ENCODE measurements at places on chromosomes 4 and X.

- no peak for DNase-seq
Measured at GRCh38 chrX:8126092-8126491, 45.0 kb downstream of the VCX2 start.

- no peak for DNase-seq
Measured at GRCh38 chr4:1381944-1382541, 24.2 kb downstream of the NKX1-1 start.

DNA sequence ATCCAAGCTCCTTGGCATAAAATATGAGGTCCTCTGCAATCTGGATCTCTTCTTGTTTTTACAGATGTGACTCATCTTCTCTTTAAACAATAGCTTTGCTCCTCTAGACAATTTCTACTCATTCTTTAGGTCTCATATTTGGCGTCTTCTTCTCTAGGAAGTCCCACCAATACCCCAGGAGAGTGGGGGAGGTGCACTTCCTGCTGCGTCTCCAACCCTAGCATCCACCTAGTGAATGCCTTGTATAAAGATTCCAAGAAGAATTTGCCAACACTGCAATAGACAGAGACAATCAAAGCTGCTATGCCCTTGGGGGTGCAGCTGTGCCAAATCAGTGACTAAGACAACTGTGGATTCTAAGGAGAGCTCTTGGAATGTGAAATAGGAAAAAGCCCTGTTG, 45.7 kb upstream of the SLC10A7 start:
- no peak for DNase-seq

DNA sequence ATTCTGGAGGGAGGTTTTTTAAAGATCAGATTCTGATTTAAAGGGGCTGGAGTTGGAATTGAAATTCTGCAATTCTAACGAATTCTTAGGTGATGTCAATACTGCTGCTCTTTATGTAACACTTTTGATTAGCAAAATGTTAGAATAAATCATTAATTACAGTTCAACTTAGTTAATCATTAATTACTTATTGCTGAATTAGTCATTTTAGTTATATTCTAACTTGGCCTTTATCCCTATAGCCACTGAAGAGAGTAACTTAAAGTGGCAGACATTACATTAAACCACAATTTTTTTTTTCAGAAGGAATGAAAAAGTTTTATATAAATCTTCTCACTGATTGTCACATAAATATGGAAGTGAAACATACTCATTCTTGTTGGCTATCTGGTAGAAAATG, 206.6 kb upstream of the ITM2A start:
- DNase-seq, result no peak

GRCh38 chr4:123996718-123997510, 600.3 kb downstream of the SPRY1 start:
- DNase-seq, result no peak

GRCh38 chrX:122203399-122203798, 980.7 kb upstream of the GRIA3 start:
- DNase-seq, result no peak

GRCh38 chr4:4948370-4948769, 70.9 kb downstream of the CYTL1 start:
- no peak for DNase-seq

DNA sequence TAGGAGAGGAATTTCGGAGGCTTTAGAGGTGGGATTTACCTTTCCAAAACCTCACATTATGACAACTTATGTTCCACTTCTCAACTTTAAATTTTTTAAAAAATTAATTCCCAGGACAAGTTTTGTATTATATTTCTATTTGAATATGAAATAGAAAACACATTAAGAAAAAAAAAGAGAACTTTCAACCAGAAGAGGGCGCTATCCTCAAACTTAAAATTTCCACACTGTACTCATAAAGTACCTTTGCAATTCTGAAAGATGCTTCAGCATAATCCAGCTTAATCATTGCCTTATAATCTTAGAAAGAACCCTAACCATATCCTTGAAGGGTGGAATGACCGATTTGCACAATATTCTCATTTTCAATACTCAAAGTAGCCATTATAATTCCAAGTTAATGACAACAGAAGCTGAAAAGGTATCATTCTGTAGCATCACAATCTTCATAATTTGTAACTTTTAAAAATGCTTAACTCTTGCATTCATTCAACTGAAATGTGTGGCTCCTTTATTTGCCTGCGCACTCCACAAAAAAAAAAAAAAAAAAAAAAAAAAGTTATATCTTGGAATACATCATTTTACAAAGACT, 158.0 kb downstream of the KCNIP4 start:
- DNase-seq, result no peak

DNA sequence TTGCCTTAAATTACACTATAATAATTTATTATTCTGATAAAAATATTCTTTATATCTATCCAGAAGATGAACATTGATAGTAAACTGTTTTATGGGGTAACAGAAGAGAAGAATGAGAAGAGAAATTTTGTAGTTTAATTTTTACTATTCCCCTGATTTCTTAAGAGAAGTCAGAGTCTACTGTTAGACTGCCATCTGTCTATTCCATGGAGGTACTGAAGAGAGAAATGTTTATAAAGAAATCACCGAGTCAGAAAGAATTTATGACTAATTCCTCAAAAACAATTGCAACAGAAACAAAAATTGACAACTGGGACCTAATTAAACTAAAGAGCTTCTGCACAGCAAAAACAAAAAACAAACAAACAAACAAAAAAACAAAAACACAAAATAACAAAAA, 149.9 kb downstream of the FGF16 start:
- DNase-seq, result no peak

DNA sequence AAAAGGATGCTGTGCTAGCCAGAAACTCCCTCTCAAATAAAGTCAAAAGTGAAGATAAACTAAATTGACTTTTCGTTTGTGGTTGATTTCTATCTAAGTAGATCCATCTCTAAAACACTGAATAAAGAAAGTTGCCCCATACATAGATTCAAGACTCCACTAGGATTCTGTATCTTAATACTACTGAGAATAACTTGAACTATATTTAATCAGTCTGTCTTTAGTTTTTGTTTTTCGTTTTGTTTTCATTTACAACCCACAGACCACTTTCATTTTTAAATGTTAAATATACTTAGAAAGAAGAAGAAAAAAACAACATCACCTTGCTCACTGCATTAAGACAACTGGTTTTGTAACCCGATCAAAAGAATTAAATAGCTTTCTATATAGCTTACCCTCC, 655.0 kb downstream of the RPA4 start:
- DNase-seq, result no peak

GRCh38 chr4:26525771-26526150, 35.5 kb upstream of the CCKAR start:
- DNase-seq, result no peak

DNA sequence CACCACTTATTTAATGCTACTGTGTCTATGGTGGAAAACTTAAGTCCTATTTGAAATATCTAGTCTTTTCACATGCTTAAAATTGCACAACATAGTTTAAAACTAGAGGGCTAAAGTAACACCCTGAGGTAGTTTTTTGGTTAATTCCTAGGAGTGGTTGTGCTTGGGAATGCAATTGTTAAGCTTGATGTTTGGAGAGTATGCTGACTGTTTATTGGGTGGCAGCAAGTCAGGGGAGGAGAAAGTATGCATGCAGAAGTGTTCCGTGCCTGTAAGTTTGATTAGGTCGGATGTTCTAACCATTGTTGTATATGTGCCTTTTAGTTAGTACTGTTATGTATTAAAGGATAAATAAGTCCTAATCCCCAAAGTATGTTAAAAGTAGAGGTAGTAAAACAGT, 40.5 kb downstream of the CXCL8 start:
- no peak for DNase-seq

DNA sequence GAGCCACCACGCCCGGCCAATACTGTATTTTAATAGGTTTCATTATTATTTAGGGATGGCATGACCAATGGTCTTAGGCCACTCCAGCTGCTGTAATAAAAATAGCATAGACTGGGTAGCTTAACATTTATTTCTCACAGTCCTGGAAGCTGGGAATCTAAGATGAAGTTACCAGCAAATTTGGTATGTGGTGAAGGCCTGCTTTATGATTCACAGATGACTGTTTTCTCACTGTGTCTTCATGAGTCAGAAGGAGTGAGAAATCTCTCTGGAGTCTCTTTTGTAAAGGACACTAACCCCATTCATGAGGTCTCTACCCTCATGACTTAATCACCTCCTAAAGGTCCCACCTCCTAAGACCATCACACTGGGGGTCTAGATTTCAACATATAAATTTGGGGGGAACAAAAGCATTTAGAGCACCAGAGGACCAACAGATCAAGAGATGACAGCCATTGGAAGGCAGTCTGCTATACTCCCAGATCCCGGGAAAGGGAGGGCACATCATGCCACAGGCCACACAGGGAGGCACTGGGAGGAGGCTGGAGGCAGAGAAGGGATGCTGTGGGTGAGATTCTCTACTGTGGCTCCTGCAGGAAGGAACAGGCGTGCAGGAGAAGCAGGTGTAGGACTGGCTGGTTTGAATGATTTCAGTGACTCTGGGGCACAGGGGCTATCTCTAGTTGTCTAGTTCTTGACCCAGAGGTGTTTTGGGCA, 335.8 kb upstream of the SFRP2 start:
- DNase-seq, result no peak

DNA sequence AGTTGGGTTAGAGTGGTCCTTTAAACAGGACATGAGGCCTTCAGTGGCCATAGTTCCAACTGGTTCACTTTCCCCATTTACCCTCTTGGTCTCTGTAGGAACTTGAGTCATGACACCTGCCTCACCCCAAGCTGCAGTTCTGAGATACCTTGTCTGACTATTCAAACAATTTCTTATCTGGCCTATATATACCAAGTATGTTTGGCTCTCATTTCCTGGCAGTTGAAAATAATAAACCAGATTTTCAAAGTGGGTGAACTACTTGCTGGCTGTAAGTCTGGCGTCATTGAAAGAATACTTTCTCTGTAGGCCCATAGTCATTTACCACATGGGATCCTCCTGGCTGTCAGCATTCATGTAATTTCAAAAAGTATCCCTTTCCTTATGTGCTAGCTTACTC, 228.8 kb downstream of the SHROOM3 start:
- DNase-seq, result no peak

GRCh38 chr4:101205916-101206315, 141.4 kb downstream of the PPP3CA start:
- DNase-seq, result no peak

DNA sequence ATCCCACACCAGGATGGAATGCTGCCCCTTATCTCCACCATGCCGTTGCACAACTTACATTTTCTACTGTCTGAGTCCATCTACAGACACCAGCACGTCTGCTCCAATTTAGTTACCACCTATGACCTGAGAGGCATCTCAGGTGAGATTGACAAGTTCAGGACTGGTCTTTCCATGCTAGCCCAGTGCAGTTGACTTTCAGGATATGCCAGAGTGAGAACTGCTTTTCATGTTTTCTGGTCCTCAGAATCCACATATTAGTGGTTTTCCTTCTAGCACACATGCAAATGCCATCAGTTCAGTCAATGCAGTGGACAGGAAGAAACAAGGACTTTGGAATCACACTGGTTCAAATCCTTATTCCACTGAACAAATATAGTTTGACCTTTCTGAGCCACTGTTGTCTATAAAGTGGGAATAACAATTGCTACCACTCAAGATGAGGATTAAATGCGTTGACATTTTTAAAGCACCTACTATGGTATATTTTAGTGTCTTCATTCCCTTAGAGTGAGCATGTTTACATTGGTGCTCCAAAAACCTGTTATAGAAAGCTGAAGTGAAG, 38.1 kb upstream of the ANXA3 start:
- DNase-seq, result no peak

- no peak for DNase-seq
Measured at GRCh38 chrX:38293741-38294140, 33.6 kb downstream of the RPGR start.

- no peak for DNase-seq
Measured at GRCh38 chr4:151738720-151739517, 21.9 kb downstream of the GATB start.

- DNase-seq, result no peak
Measured at GRCh38 chr4:99807666-99808065, 9.0 kb upstream of the DAPP1 start.

DNA sequence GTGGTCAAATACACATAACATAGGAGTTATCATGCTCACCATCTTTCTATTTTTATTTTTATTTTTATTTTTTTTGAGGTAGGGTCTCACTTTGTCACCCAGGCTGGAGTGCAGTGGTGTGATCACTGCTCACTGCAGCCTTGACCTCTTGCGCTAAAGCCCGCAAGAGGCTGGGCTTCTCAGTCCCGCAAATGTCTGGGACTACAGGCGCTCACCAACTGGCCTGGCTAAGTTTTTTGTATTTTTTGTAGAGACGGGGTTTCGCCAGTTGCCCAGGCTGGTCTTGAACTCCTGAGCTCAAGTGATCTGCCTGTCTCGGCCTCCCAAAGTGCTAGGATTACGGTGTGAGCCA, 295 bp upstream of the TLR10 start:
- DNase-seq, result no peak

GRCh38 chr4:165010991-165011390, 20.8 kb upstream of the TRIM60 start:
- DNase-seq, result no peak

DNA sequence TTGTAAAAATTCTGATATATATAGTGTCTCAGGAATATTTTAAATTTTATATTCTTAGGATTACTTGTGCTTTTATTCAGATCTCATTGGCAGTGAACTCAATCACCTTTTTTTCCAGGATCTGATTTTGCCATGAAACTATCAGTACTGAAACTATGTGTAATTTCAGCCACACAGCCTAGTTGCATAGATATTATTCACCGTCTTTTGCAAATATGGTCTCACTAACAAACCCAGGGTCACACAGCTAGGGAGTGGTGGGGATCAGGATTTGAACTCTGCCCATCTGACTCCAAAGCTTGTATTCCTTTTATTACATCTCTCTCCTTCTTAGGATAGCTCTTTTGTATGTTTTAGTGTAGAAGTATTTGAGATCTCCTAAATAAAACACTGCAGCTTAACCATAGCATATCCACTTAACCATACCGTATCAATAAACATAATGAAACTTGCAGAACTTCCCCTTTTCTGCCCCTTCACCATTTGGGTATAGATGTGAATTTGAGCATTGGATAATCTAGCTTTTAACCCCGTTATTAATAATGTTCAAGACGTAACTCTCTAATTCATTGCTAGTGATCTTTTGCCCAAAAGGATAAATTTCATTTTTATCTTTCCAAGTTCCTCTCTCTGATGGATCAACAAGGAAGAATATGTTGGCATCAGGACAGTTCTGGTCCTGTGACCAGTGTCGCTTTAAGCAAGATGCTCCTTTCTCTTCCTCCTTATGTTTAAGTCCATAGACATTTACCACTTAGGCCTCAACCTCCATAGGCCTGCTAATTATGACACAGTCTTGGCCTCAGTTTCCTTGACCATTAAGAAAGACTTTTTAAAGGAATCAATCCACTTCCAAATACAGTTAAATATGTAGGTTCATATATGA, 74.6 kb downstream of the RAPGEF2 start:
- no peak for DNase-seq

DNA sequence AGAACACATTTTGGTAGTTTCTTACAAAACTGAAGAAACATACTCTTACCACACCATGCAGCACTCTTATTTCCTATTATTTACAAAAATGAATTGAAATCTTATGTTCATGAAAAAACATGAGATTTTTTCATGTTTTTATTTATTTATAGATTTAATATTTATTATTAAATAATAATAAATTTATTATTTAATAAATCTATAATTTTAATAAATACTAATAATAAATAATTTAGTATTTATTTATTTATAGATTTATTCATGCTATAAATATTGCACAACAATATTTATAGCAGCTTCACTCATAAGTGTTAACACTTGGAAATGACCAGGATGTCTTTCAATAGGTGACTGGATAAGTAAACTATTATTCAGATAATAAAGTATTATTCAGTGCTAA, 91.6 kb upstream of the CPXCR1 start:
- no peak for DNase-seq

GRCh38 chr4:64200001-64200555, 209.2 kb downstream of the TECRL start:
- no peak for DNase-seq

- DNase-seq, result no peak
Measured at GRCh38 chr4:26520728-26521450, 30.6 kb upstream of the CCKAR start.
